AG04450 (cell line): ENCODE measurements at places on chromosomes 6 and 20.

GRCh38 chr6:156952401-156952800 is 175.2 kb downstream of the ARID1B start:
- no peak for DNase-seq

- no peak for DNase-seq
Observed at GRCh38 chr6:87350516-87350915, 5.9 kb downstream of the C6orf163 start.

DNA sequence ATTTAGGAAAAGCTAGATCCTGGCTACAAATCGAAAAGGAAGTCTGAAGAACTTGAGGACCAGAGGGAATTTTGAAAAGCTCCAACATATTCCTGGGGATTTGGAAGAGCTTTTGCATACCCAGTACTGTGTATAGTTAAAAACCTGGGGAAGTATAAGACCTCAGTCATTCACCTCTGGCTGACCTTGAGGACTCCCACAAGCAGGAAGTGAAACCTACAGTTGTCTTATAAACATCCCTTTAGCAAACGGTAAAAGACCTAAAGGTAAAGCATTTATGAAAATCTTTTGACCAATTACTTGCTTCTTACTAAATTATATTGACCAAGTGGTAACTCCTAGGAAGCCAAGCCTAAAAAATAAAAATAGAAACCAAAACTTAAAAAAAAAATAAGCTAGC is 175.0 kb downstream of the HAO1 start:
- DNase-seq = no peak

DNA sequence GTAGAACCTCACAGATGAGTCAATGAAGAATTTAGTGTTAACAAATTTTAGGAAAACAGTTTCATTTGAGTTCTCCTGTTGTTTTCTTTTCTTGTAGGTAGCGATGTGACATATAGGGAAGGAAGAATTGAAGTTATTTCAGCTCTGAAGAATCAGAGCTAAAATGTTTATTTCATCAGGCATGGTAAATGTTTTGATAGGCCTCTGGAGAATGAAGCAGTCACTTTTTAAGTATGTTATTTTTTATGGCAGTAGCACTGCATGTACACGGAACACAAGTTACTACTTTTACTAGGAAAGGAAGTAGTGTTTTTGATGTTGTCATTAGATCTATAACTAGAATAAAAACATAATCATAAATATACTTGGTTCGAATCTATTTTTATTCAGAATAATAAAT is 1357.3 kb upstream of the CITED2 start:
- DNase-seq = no peak

- no peak for DNase-seq
Observed at GRCh38 chr6:55621244-55621643, 42.3 kb upstream of the HMGCLL1 start.

DNA sequence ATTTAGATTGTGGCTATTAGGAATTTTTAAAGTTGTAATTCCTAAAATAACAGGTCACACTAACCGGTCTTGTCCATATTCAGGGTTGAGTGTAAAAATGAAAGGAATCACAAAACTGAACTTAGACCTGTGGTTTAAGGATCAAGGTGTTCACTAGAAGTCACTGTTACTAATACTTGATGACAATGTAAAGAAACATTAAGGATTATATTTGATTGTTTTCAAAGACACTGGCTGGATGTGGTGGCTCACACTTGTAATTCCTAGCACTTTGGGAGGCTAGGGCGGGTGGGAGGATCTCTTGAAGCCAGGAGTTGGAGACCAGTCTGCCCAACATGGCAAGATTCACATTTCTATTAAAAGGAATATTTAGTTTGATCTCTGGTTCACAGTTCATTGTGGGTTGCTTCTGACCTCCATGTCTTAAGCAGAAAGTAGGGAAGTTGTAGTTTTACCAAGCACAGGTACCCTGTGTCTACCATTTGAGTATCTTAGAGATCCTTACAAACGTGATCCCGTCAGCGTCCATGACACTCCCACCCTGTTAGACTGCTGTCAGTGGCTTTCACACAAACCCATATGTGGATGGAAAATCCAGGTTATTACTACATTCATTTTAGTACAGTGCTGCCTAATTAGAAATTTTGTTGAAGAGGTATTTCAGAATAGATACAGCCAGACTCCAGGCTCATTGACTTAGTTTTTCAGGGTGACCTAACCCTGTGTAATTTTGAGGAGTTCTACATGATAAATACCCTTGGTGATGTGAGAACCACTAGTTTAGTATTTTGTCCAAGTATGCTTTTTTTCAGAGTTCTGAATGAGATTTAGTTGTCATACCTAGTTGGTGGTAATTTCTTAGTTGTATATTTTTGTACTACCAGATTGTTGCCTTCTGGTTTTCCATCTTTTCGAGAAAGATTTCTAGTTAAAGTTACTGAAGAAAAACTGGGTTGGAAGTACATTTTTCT is 10.2 kb downstream of the SRSF3 start:
- DNase-seq = no peak

- DNase-seq = no peak
Observed at GRCh38 chr20:36167902-36168503, 13.5 kb downstream of the EPB41L1 start.

DNA sequence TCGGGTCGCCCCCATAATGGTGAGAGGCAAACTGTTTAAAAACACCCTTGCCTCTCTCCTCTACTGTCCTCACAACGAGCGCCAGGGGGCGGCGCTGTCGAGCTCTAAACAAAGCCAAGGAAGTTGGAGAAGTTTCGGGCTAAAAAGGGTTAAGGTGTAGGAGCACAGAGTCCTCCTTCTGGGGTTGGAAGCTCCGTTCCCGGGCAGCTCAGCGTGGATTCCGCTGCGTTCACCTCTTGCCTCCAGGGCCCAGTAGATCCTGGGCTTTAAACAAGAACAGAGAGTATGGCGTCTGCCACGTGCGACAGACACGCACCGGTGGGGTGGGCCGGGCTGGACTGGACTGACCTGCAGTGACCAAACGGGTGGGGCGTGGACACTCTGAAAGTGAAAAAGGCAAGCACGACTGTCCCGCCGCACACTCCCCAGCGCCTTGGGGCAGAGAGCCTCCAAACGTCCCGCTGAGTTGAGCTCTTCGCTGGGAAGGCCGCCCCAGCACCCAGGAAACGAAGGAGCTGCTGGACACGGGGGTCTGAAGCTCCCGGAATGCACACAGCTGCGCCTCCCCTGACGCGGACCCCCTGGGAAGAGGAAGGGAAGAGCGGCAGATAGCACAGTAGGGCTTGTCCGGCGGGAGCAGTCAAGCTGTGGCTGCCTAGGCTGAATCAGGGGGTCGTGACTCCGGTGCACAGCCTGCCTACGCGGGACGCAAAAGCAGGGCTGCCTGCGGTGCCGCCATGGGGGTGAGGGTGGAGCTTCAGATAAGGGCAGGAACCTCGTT is 1.6 kb upstream of the THBD start:
- peak; percentile 27 for DNase-seq
